ENCODE measurements at places on chromosomes 7 and 10. TPM values are rescaled to one million over a fixed set of nuclear protein-coding genes. Genes with fewer than 3 reads are reported as not detected.

GRCh38 chr10:93751124-93751523, 6.6 kb upstream of the LGI1 start:
- DNase-seq, result no peak

DNA sequence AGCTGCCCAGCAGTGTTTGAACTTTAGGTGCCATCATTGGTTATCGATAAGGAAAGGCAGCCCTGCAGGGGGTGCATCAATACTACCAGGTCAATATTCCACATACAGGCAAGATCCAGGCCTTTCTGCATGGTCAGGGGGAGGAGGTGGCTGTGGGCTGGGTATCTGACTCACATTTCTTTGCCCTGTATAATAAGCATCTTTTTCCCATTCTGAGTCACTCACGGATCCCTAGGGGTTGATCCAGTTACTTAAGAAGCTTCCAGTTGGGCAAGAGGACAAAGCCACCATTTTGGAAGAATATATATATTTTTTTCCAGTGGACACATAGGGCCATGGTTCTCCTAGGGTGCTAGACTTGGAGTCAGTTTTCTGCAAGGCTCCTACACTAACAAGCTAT, 114.2 kb upstream of the HABP2 start:
- DNase-seq, result no peak

DNA sequence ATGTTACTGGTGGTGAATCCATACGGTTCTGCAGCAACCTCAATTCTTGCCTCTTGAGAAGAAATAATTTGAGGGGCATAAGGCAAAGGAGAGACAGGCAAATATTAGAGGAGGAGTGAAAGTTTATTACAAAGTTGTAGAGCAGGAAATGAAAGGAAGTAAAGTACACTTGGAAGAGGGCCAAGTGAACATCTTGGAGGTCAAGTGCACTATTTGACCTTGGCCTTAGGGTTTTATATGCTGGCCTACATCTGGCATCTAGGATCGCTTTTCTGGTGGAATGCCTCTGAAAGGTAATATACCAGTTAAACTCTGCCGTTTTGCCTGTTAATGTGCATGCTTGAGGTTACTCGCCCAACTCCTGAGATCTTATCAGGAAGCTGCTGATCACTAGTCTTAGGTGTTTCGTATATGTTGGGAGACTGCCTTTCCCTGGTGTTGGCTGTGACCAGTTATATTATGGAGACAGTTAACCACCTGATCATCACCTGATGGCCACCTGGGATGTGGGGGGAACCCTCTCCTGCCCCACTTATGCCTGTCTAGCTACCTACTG, 66.1 kb upstream of the CYP2C18 start:
- no peak for DNase-seq

- no peak for DNase-seq
These were observed 594.9 kb downstream of the LRMDA start for GRCh38 chr10:76026176-76026771.

- no peak for DNase-seq
These were observed 205.6 kb downstream of the GRID1 start for GRCh38 chr10:86160890-86161585.

DNA sequence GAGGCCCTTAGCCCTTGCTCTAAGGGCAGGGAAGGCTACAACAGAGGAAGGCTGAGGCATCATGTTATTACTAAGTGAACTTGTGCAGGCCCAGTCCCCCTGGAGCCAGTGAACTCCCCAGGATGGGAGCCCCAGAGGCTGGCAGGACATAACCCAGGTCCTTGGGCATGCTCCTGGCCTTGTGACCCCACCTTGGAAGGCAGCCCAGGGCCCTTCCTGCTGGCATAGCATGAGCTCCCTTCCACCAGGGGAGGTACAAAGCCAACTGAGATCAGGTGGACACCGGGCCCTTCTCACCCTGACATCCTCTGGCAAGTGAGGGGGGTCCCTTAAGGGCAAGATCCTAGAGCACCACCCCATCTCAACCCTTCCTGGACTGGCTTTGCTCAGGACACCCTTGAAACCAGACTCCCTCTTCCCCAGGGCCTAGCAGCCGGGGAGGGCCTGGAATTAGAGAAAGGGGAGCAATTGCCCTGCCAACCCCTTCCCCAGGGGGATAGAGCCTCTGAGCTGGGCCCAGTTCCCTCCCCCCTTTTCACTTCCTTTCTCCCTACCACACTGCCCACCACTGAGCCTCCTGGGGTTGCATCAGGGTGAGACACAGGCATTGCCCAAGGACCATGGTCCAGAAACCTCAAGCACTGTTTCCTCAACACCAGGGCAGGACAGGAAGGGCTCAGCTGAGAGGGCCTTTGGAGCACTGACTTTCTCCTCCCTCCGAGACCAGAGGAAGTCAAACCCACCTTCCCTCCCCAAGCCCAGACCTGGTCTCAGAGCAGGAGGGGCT, 1.8 kb upstream of the VSIR start:
- no peak for DNase-seq

GRCh38 chr7:45888185-45888992, at the start of gene IGFBP1:
IGFBP1 (plus strand) TSS chr7:45888488; CDS start chr7:45888653, 165 bp downstream.
- DNase-seq, result peak; percentile 45

DNA sequence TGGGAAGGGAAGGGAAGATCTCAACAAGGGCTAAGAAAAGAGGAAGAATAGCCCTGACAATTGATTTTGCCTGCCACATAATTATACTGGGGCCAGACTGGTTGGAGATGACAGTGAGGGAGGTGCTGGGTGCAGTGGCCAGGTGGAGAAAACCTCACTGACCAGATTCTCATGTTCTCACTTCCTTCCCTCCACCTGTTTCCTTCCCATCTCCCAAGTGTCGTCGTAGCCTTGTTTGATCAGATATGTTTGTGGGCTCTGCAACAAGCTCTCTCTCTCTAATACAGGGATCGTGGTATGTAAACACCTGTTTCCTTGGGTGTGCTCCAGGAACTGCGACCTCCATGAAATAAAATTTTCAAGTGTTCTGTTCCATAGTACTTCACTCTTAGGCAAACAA, 60.2 kb downstream of the VCL start:
- no peak for DNase-seq

GRCh38 chr7:73880755-73881328, 19.9 kb downstream of the TMEM270 start:
- no peak for DNase-seq

DNA sequence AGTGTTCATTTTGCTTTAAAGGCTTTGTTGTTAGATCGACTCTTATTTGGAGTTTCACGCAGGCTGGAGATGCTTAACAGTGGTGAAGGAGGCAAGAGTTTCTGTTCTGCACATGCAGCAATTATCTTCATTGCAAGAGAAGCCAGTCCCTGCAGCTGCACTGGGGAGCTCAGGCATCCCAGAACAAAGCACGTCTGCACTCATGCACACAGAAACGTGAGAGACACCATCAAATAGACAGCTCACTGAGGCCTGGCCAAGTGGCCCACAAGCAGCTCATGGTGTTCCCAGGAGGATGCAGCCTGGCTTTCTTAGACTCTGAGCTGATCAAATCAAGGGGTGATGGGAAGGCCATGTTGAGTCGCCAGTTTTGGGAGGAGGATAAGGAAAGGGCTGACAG, 246.1 kb downstream of the CREB5 start:
- no peak for DNase-seq

GRCh38 chr10:45592926-45593325, 79.6 kb downstream of the ZFAND4 start:
- DNase-seq, result no peak

GRCh38 chr7:121079425-121080169, 91.1 kb downstream of the CPED1 start:
- DNase-seq, result peak; percentile 63

- DNase-seq, result no peak
These were observed 1.3 kb upstream of the SORCS3 start for GRCh38 chr10:104639590-104640338.

GRCh38 chr7:20227291-20227795, 10.2 kb upstream of the MACC1 start:
- no peak for DNase-seq

DNA sequence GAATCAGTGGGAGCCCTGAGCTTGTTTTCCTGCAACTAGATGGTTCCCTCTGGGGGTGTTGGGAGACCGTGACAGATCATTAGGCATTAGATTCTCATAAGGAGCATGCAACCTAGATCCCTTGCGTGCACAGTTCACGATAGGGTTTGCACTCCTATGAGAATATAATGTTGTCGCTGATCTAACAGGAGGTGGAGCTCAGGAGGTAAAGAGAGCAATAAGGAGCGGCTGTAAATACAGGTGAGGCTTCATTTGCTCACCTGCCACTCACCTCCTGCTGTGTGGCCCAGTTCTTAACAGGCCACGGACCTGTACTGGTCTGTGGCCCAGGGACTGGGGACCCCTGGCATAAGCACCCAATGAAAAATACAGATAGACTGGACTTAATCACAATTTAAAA, 10.7 kb downstream of the SLC26A3 start:
- no peak for DNase-seq

GRCh38 chr7:100649826-100650565, 6.3 kb downstream of the ACTL6B start:
- DNase-seq, result no peak

DNA sequence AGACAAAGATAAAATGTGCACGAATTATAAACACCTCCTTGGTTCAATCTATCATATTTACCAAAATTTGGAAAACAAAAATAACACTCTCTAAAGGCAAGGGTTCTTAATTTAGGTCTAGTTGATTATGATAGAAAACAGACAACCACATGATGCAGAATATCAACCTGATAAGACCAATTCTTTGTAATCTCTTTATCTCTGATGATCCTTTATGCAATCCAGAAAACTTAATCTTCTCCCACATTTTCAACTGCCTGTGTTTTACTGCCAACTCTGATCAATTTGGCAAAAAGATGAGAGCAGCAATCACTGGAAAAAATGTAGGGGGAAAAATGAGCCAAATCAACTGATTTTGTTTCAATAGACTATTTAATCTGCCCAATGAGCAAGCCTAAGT, 148.5 kb downstream of the LRRN3 start:
- DNase-seq, result no peak

DNA sequence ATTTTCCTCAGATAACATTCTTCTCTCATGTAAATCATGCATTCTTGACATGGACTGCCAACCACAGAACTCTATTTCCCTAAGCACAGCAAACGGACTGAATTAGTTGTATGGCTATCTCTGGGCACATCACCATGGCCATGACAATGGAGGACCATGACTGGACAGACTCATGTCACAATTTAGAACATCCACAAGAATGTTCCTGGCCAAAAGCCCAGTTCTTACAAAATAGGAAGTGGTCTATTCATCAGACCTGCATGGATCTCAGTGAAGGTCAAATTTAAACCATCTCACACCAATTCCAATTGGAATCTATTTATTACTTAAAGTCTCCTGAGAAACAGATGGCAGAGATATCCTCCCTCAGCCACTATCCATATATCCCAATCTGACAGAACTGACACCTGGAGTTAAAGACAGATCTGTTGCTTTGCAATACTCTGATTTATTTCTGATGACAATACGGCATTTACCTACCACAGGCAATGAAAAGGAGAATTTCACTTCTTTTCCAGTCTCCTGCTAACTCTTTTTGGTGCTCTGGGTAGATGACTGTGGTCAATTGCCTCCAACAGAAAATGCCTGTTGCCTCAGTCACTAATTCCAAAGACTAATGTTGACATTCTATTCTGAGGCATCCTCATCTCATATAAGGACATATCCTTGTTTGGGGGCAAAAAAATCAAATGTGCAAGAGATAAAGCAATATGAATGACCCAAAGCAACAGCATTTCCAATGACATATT, 254.8 kb downstream of the HTR7 start:
- DNase-seq, result peak; percentile 79

GRCh38 chr7:152577339-152577738, 98.6 kb downstream of the XRCC2 start:
- no peak for DNase-seq

- DNase-seq, result no peak
These were observed 41.6 kb upstream of the EPHB6 start for GRCh38 chr7:142813226-142813625.

DNA sequence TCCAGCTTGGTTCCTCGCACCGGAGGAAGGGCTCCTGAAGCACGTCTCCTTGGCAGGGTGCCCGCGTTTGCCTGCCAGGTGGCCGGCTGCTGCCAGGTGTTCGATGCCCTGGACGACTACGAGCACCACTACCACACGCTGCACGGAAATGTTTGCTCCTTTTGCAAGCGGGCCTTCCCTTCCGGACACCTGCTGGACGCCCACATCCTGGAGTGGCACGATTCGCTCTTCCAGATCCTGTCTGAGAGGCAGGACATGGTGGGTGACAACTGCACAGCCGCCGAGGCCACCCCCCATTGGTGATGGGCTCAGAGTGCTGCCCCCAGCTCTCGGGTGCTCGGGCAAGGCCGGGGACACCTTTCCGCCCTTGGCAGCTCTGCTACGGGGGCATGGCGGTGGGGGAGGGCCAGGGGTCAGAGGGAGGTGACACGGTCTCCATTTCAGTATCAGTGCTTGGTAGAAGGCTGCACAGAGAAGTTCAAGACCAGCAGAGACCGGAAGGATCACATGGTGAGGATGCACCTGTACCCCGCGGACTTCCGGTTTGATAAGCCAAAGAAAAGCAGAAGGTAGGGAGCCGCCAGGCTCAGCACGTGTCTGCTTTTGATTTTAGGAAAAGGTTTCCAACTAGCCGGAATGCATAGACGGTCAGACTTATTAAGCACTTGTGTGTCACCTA, 1.1 kb downstream of the ZNF511 start:
- DNase-seq, result no peak

- peak; percentile 33 for DNase-seq
These were observed 2.4 kb downstream of the NAT16 start for GRCh38 chr7:101177644-101178043.

DNA sequence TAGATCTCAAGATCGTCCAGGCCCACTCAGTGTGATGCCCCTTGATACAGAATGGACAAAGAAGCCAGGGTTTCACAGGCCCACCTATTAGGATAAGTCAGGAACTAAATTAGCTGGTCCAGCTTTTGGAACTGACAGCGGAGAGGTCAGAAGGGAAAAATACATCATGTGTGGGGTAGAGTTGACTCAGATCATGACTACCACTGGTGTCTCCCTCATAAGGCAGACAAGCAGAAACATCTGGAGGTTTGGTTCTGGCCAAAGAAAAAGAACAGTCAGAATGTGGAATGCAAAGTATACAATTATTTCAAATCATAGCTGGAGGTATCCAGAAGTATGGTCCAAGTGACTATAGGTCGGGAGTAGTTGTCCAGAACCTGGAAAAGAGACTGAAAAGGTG, 621.1 kb upstream of the CELF2 start:
- peak; percentile 55 for DNase-seq

DNA sequence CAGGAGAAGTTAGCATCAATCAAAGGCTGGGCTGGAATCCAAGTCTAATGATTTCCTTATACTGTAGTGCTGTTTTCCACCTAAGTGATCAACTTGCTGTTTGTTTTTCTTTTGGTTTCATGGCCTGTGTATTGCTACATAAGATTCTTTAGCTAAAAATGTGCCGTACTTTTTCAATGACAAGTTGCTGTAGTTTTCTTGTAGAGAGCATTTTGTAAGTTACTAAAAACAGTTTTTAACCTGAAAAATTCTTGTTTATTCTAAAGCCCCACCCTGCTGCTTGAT, 1.3 kb downstream of the HELLS start:
- DNase-seq, result peak; percentile 31

SGCE gene
- 72.3 TPM for polyA plus RNA-seq

GNGT1 gene
- not detected for polyA plus RNA-seq

LIPJ gene
- not detected for polyA plus RNA-seq

MAT1A gene
- polyA plus RNA-seq, result not detected

TCF7L2 gene
- 3.4 TPM for polyA plus RNA-seq

LOXL4 gene
- polyA plus RNA-seq, result 39.8 TPM

TCAF2 gene
- 1.9 TPM for polyA plus RNA-seq

HGF gene
- polyA plus RNA-seq, result 177 TPM

KCNH2 gene
- 0.20 TPM for polyA plus RNA-seq

LMTK2 gene
- polyA plus RNA-seq, result 5.2 TPM

BICC1 gene
- 22.2 TPM for polyA plus RNA-seq

Measured in fibroblast of lung (primary cell).